LHCN-M2 (cell line): ENCODE measurements at places on chromosomes 5 and 9. TPM values are rescaled to one million over a fixed set of nuclear protein-coding genes. Genes with fewer than 3 reads are reported as not detected.
A peak's percentile ranks its signal among the peaks of the same experiment; 100 is the strongest.

The SLC46A2 gene
- total RNA-seq = not detected in 2 replicates

GRCh38 chr5:154107756-154108155 lies 69.0 kb downstream of the MFAP3 start:
- DNase-seq = no peak

GRCh38 chr9:127776195-127776923 lies 2.1 kb downstream of the SH2D3C start:
- no peak for DNase-seq

DNA sequence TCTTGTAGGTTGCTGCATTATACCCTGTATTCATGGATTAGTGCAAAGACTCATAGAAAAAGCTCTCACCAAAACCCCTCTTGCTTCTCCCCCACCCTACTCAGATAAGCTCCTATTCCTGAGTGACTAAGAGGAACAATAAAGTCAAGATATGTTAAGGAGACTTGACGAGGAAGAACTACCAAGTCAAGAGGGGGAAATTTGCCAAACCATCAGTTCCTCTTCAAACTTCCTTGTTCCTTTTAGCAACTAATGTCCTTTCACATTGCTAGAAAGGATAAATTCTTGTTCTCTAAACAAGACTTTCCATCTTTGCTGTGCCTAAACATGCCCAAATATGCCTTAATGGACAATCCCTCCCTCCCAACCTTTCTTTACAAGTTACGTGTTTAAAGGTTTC lies 27.0 kb downstream of the CNOT8 start:
- no peak for DNase-seq

The PCDHGB2 gene
- 9.0 and 12.5 TPM in 2 replicates for total RNA-seq

GRCh38 chr5:120207129-120207528 lies 257.0 kb upstream of the PRR16 start:
- DNase-seq = peak; percentile 28
